ENCODE measurements at places on chromosomes 3 and 15.
A peak's percentile ranks its signal among the peaks of the same experiment; 100 is the strongest.

DNA sequence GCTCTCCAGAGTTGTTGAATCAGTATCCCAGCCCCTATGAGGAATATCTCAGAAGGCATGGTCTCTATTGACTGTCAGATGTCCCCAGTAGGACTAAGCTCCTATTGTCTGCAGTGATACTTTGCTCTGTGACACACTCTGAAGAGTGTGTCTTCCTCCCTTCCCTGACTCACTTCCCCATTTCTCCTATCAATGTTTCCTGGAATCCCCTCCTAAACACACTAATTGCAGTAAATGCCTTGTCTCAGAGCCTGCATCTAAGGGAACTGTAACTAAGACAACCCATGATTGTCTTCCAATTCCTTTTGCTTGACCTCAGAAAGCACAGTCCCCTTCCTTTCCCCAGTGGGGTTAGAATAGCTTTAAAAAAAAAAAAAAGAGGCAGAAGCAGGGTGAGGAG lies 397.3 kb upstream of the PROK2 start:
- no peak for DNase-seq

GRCh38 chr15:77104155-77104554 lies 33.2 kb upstream of the TSPAN3 start:
- peak; percentile 65 for DNase-seq

GRCh38 chr3:155727836-155728235 lies 17.0 kb downstream of the PLCH1 start:
- DNase-seq = no peak

DNA sequence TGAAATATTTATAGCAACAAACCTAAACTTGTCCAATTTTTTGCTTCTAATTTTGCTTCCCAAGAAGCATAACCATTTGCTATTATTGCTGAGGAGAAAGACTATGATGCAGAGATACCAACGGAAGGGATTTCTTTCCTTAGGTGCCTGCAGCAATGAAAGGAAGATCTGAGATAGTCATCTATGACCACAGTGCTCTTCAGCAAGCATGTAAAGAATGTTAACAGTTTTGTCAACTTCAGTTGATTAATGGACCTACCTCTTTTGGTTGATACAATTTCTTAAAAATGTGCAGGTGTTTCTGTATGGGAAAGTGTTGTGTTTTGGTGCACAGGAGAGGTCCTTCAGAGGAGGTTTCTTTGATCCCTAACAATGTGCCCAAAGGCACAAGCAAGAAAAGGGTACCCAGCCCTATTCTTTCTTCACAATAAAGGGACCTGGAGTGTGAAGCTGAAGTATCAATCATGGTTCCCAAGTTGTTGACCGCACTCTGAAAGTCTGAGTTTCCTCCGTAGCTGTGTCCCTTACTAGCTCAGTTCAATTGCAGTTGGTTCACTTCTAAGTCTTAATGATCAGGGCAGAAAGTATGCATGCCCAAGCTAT lies 307.7 kb upstream of the KCNH8 start:
- no peak for DNase-seq

GRCh38 chr3:7332696-7333095 lies 471.8 kb downstream of the GRM7 start:
- no peak for DNase-seq

DNA sequence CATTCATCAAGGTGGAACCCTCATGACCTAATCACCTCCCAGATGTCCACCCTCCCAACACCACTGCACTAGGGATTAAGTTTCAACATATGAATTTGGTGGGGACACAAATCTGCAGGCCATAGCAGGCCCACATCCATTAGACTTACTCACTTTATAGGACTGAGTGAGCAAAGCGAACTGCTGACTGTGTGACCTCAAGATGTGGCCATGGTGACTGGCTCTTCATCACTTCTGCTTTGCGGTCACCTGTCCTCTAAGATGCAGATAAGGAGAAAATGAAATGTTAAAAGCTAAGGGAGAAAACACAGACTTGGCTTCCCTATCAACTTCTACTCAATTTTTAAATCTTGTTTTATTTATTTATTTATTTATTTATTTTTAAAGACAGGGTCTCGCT lies 14.5 kb upstream of the DCP1A start:
- no peak for DNase-seq

- DNase-seq = peak; percentile 77
Measured at GRCh38 chr3:100891033-100891432, 102.2 kb downstream of the ABI3BP start.

DNA sequence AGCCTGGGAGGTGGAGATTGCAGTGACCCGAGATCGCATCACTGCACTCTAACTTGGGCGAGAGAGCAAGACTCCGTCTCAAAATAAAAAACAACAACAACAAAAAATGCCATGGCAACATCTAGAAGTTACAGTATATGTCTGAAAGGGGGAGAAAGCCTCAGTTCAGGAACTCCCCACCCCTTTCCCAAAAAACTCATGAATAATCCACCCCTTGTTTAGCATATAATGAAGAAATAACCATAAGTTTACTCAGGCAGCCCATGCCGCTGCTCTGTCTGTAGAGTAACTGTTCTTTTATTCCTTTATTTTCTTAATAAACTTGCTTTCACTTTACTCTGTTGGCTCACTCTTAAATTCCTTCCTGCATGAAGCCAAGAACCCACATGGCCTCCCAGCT lies 145.2 kb downstream of the DOCK3 start:
- DNase-seq = no peak

GRCh38 chr3:133153382-133153781 lies 115.2 kb downstream of the TMEM108 start:
- DNase-seq = no peak

- DNase-seq = no peak
Measured at GRCh38 chr3:60758171-60758570, 493.1 kb downstream of the FHIT start.

- DNase-seq = no peak
Measured at GRCh38 chr3:161296814-161297213, 74.5 kb downstream of the SPTSSB start.

GRCh38 chr15:32818758-32819447 lies 101.1 kb downstream of the GREM1 start:
- peak; percentile 60 for DNase-seq

- DNase-seq = peak; percentile 89
Measured at GRCh38 chr3:152175528-152175889, 93.2 kb upstream of the MBNL1 start.

- no peak for DNase-seq
Measured at GRCh38 chr15:41794081-41794480, 19.8 kb downstream of the MAPKBP1 start.

GRCh38 chr15:61974759-61975158 lies 85.5 kb downstream of the VPS13C start:
- no peak for DNase-seq

DNA sequence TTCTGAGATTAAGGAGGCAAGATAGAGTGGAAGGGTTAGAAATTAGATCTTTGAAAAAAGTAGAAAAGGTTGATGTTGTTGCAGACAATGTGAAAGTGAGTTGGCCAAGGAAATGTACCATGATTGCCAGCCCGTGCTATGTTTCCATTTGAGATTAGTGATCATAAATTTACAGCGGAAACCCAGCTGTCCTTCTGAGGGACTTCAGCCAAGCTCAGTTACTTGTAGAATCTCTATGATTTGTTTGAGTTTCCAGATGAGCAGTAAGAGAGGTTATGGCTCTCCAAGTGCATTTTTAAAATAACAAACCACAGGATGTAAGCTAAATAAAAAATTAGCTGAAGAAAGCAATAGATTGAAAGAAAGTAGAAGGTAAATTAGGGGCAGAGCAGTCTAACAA lies 54.2 kb upstream of the RBMS3 start:
- no peak for DNase-seq

DNA sequence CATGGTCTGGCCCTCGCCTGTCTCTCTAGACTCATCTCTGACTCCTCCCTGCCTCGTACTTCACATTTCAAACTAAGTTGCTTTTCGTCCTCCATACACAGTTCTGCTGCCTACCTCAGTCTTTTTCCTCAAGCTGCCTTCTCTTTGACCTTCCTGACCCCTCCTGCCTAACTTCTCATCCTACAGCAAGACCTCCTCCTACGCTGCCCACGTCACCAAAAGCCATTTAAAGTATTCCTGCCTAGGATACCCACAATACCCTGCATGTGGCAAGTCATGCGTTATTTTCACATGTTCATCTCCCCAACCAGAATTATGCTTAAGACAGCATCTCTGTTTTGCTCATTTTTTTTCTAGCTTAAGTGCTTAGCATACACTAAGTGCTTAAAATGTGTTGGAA lies 56.7 kb downstream of the LHFPL4 start:
- no peak for DNase-seq

GRCh38 chr15:22903427-22903826 lies 65.0 kb downstream of the NIPA2 start:
- no peak for DNase-seq

DNA sequence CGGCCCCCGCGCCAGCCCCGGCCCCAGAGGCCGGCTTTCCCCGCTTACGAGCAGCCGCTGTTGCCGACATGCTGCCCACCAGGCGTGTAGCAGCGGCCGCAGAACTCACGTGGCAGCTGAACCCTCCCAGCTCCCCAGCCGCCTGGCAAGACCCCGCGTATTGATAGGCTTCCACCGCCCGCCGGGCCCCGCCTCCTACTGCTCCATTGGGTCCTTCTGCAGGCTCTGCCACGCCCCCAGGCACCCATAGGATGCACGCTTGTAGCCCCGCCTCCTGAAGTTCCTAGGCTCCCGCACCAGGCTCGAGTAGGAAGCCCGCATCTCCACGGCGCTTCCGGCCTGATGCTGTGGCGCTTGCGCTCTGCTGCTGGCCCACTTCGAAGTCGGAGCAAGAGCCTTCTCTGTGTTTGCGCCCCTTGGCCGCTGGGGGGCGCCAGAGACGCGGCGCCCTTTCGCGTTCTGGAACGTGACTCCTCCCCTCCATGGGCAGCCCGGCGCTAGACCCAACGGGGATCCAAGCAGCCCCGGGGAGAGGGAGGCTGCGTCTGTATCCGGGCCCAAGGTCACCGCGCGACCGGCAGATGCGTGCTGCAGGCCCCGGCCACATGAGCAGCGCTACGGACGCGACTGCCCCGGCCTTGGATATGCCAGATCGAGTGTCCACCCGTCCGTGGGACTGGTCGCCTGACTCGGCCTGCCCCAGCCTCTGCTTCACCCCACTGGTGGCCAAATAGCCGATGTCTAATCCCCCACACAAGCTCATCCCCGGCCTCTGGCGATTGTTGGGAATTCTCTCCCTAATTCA lies at the start of the genes PARP3 and RRP9:
Gene PARP3 (plus strand): TSS at position 566 of the 805 bp plus-strand sequence. CDS start 993 bp downstream, outside the sequence.
Gene RRP9 (minus strand): TSS at position 107 of the 805 bp plus-strand sequence. CDS start 37 bp downstream, at position 70.
- DNase-seq = peak; percentile 100

- no peak for DNase-seq
Measured at GRCh38 chr3:117726776-117727175, 1017.2 kb downstream of the TUSC7 start.

DNA sequence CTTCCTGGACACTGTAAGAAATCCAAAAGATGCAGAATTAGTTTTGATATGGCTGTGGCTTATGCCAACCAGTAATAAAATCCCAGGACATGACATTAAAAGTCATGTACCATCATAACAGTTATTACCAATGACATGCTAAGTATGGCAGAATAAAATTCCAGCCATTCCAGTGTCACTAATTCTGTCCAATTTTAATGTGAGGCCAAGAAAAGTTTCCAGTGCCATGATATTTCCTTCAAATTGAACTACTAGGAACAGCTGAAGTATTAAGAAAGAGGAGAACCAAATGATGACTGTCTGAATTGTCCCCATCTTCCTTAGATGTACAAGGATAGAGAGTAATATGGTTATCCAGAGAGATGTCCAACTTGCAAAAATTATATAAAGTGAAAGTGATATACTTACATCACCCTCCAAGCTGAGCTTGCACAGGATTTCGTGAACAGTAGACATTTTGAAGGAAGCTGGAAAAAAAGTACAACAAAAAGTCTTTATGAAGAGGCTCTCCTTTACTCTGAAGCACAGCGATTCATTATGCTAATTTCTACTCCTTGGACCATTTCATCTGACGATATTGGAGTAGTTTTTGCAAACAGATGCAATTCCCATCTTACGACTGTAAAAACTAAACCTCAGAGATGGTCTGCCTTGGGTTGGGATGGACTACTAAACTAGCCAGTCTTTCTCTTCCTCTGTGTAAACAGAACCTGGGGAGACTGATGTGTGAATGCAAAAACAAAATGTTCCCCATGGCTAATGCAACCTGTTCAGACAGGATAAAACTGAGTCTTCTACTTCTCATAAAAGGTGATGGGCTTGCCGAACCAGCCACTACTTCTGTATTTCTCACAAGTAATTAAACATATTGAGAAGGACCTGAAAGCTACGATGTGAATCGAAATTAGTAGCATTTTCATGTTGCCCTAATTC lies 11.9 kb downstream of the ANXA2 start:
- DNase-seq = peak; percentile 7

- no peak for DNase-seq
Measured at GRCh38 chr3:185606196-185606595, 20.1 kb downstream of the SENP2 start.

GRCh38 chr15:57298843-57299550 lies 77.3 kb upstream of the CGNL1 start:
- no peak for DNase-seq

GRCh38 chr3:21790466-21790865 lies 39.5 kb upstream of the ZNF385D start:
- DNase-seq = no peak

- DNase-seq = peak; percentile 20
Measured at GRCh38 chr15:69359722-69360121, 54.4 kb upstream of the KIF23 start.

- DNase-seq = no peak
Measured at GRCh38 chr3:150653110-150653561, 50.0 kb downstream of the SELENOT start.

DNA sequence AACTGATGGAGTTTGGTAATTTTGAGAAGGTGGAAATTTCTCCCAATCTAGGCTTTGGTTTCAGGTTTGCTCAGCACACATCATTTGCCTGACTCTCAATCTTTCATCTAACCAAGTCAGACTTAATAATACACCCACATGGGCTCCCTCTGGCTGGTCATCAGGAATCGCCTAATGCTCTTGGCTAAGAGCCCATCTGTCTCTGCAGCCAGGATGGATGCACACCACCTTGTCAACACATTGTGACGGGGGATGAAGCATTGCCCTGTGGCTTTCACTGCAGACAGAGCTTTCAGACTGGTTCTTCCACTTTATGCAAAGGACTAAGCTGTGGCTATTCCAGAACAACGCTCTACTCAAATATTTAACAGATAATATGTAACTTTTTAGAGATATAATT lies 3.0 kb upstream of the HDGFL3 start:
- DNase-seq = peak; percentile 31

DNA sequence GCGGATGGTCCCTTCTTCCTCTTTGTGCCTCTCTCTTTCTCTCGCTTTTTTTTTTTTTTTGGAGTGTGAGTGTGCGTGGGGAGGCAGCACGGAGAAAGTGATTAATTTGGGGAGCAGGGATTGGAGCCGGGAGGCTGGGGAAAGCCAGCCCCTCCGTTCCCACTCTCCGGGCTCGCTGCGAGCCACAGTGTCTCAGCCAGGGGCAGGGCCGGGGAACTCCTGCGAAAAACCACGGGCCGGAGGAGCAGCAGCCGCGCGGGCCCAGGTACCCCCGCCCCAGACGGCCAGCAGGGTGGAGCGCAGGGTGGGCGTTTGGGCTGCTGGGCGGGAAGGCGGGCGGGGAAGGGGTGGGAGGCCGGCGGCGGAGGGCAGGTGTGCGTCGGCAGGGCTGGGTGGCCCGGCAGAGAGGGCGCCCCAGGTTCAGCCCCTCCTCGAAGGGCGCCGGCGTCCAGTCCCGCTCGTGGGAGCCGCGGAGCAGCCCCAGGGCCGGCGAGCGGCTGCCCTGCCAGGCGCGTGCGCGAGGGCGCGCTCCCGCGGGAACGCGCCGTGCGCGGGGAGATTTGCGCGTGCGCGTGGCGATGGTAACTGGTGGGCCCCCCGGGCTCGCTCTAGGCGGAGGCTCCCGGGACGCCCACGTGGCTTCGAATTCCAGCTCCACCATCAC lies 1.4 kb downstream of the CHL1 start:
- DNase-seq = no peak
